ENCODE measurements at places on chromosomes 4 and X.

DNA sequence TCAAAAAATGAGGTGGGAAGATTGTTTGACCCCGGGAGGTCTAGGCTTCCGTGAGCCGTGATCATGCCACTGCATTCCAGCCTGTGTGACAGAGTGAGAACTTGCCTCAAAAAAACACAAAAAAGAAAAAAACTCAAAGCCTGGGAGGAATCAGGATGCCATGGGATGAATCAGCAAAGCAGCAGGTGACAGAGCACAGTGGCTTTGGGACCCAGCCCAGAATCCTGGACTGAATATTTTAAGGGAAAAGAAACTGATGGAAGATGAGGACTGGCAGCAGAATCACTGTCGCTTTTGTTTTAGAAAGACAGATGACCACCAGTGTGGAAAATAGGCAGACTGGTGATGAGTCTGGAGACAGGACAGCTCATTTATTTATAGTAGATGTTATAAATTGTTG lies 16.6 kb downstream of the S100G start:
- DNase-seq: no peak

DNA sequence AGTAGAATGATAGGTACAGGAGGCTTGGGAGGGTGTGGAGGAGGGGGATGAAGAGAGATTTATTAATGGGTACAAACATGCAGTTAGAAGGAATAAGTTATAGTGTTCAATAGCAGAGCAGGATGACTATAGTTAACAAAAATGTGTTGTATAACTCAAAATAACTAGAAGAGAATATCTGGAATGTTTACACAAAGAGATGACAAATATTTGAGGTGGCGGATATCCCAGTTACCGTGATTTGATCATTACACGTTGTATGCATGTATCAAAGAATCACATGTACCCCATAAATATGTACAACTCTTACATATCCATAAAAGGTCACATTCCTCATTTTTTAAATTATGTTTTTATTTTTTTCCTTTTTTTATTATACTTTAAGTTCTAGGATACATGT lies 456.6 kb downstream of the MAGEB5 start:
- DNase-seq: no peak

DNA sequence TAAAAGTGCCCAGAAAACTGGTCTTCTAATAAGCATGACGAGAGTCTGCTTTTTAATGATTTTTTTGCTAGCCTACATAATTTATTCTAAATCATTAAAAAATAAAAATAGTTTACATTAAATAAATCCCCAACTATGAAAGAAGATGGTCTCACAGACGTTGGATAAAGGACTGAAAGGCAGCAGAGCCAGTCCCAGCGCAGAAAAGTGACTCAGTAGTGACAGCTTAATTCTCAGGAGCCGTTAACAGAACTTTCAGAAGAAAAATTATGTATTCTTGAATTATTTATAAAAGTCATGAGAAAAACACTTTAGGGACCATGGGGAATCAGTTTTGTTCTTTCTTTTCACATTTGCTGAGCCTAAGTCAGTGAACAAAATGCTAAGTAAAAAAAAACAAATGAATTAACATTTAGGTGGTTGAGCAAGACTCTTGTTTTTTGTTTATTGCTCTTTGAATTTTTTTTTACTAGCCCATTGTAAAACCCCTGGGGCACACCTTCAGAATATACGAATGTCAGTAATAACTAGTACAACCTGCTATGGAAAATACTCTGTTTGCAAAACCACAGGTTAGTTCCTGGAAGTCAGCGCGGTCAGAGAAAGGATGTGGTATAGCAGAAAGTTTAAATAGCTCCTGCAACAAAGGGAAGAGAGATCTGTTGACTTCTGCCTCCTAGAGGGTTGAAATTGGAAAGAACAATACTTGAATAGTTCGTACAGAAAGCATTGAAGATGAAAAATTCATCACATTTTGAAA lies 50.4 kb upstream of the CCDC160 start:
- DNase-seq: no peak

DNA sequence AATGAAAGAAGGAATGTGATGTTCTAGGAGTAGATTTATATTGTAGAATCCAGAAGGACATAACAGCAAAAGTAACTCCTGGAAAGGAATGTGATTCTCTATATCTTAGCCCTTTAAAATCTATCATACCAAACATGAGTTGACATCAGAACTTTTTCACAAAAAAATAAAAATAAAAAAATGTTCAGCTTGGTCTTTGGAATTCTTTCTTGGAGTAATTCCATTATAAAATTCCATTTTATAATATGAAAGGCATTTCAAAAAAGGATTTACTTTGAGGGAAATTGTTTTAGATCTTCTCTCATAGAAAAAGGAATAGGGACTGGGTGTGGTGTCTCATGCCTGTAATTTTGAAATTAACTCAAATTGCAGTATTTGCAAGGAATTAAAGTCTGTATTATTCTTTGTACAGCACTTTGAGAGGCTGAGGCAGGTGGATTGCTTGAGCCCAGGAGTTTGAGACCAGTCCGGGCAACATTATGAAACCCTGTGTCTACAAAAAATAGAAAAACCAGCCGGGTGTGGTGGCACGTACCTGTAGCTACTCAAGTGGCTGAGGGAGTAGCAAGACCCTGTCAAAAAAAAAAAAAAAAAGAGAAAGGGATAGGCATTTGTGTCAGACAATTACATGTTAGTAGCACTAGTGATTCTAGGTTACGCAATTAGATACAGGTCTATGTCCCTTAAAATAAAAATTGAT lies 134.9 kb downstream of the SLC4A4 start:
- DNase-seq: no peak

DNA sequence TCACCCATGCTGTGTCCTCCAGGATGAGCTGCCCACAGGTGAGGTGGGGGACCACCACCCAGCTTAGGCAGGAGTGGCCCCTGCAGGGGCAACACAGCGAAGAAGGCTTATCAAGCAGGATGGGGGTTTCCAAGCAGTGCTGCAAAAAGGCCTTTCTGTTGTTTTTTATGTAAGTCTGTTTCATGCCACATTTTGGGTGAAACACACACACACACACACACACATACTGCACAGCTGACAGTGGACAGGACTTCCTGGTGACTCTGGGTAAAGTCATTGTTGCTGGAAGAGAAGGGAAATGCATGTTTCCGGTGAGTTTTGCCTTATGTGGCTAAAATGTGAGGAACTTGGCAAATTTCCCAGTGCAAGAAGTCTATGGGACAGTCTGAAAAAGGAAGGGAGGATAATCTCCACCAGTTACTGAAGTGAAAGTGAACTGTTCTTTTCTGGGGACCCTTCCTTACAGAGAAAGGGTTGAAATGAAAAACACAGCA lies 119.2 kb downstream of the IRF2 start:
- peak; percentile 78 for DNase-seq

- peak; percentile 72 for DNase-seq
These were observed 62.6 kb upstream of the ALB start for GRCh38 chr4:73341454-73341853.

GRCh38 chr4:139987502-139987850 lies 166.5 kb downstream of the MAML3 start:
- peak; percentile 61 for DNase-seq

GRCh38 chr4:8113611-8114377 lies 44.8 kb downstream of the ABLIM2 start:
- no peak for DNase-seq

GRCh38 chr4:44722001-44722400 lies 4.4 kb downstream of the GNPDA2 start:
- peak; percentile 50 for DNase-seq

- no peak for DNase-seq
These were observed 135.1 kb downstream of the MID1 start for GRCh38 chrX:10485326-10485725.

DNA sequence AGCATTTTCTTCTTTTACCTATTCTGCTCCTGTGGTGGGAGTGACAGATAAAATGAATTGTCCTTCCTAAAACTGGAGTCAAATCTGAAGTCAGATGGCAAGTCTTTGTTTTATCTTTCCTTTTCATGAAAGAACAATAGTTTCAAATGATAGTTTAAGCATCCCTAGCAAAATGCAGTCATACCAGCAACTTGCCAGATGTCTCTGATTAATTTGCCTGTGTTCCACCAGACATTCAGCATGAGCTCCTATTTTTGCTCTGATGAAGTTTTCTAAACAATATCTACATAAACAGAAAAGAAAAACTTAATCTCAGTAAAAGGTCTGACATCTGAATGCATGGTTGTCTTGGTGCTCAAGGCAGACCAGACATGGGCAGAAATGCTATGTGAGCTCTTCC lies 15.2 kb downstream of the PRKG2 start:
- no peak for DNase-seq

DNA sequence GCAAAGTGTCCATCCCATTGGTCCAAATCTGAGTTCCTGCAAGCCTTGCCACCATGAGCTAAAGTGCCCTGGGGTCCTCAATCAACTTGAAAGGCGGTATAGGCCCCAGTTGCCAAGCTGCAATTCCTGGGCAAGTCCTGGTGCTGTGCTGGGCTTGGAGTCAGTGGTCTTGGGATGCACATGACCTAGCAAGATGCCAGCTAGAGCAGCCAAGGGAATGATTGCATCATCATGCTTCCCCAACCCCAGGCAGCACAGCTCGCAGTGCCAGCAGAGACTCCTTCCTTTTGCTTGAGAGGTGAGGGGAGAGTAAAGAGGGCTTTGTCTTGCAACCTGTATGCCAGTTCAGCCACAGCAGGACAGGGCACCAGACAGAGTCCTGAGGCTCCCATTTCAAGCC lies 50.5 kb downstream of the KCNIP4 start:
- DNase-seq: peak; percentile 82

DNA sequence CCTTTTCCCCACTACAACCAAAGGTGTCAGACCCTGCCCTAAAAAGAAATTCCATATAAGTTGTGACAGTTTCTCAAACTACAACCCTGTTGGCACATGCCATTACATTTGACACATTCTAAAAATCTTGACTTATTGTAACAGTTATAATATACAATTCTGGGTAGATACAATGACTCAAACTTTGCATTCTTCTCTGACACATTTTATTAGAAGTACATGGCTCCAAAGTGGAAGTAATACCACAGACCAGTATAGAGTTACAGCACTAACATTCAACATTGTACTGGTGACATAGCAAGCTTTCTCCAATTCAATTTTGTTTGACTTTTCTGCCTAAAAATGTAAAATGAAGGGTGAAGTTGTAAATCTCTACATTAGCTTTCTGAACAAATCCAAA lies 196.6 kb upstream of the ETNPPL start:
- DNase-seq: no peak
